ENCODE measurements at places on chromosomes 5 and 9.

GRCh38 chr5:6649186-6649585, 15.9 kb downstream of the SRD5A1 start:
- no peak for DNase-seq
- no peak overlapping the region for H3K27ac ChIP-seq
- no peaks in the 10 kb centered on the region for H3K36me3 ChIP-seq
- no peaks in the 10 kb centered on the region for H3K4me1 ChIP-seq
- H3K4me3 ChIP-seq, result no peak overlapping the region

- H3K4me1 ChIP-seq, result no peaks in the 10 kb centered on the region
- no peak overlapping the region for H3K4me3 ChIP-seq
- no peaks in the 10 kb centered on the region for H3K36me3 ChIP-seq
- no peak for DNase-seq
- H3K27ac ChIP-seq, result no peak overlapping the region
Measured at GRCh38 chr5:118325931-118326330, 662.4 kb downstream of the DTWD2 start.

- peaks cover 51% of the 10 kb centered on the region for H3K4me1 ChIP-seq
- no peak overlapping the region for H3K4me3 ChIP-seq
- H3K27ac ChIP-seq, result peak overlapping the region; percentile 87
- no peaks in the 10 kb centered on the region for H3K36me3 ChIP-seq
- no peak for DNase-seq
- H3K27me3 ChIP-seq, result no peaks in the 10 kb centered on the region
Measured at GRCh38 chr9:33128570-33128969, 38.6 kb downstream of the B4GALT1 start.

DNA sequence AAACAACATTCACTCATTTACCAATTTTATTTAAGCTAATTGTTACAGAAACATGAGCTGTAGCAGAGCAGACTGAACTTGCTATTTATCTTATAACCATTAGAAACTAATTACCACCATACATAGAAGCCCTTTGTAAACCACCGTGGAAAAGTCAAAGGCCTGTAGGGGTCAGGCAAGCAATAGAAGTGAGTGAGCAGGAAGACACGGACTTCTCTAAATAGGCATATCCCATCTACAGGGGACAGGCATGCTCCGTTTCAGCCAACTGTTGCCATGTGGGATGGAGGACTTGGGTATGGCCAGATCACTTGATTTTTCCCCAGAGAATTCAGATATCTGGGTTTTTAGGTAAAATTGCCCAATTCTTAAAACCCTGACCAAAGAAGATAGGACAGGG, 44.8 kb downstream of the PRRC1 start:
- H3K27ac ChIP-seq, result no peak overlapping the region
- no peak overlapping the region for H3K4me3 ChIP-seq
- no peaks in the 10 kb centered on the region for H3K27me3 ChIP-seq
- no peaks in the 10 kb centered on the region for H3K36me3 ChIP-seq
- DNase-seq, result peak; percentile 30

Data from hepatocyte (in vitro differentiated cells).